NCI-H748 treated with DMSO at 0.1 percent for 48 hours (cell line): ENCODE measurements at places on chromosomes 11 and 22.
A peak's percentile ranks its signal among the peaks of the same experiment; 100 is the strongest.

DNA sequence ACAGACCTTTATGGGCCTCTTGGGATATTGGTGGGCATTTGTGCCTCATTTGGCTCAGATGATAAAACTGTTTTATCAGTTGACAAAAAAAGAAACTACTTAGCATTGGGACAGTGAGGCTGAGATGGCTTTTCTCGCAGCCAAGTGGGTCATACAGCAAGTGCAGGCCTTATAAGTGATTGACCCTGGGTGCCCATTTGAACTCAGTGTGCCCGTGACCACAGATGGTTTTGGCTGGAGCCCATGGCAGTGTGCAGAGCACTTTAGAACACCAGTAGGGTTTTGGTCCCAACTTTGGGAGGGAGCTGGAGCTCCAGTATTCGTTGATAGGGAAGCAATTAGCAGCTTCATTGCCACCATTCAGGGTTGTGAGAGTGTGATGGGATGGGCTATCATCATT lies 404.5 kb upstream of the LARGE1 start:
- no peak for DNase-seq

GRCh38 chr22:37063431-37064420 lies 12.2 kb downstream of the KCTD17 start:
- DNase-seq, result no peak

DNA sequence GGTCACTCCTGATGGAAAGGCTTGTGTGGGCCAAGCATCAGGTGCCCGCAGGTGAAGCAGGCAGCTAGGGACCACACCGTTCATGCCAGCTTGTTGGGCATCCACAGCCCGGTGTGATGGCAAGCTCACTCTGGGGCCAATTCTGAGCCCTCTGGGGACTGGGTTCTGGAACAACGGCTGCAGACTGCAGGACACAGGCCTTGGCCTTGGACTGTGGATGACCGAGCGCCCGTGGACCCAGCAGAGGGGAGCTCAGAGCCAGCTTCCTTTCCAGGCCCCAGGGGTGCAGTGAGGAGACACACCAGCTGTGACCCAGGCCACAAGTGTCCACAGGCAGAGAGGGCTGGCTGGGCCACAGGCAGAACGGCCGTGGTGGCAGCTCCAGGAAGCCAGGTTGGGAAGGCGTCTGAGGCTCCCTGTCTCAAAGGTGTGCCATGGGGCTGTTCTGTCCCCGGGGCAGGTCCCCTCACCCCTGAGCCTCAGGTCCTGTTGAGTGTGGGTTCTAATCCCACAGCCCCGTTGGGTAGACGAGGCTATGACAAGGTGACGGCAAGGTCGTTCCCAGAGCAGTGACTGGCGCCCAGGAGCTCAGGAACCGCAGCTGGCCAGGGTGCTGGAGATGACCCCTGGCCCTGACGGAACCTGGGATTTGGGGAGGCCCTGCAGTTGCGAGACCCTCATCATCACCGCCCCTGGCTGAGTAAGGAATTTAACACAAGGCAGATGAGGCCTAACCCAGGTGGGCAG lies 1079.4 kb downstream of the BRD1 start:
- no peak for DNase-seq

GRCh38 chr11:2300936-2301630 lies 635 bp downstream of the C11orf21 start:
- no peak for DNase-seq

- DNase-seq, result no peak
These were observed 300.9 kb upstream of the DDI1 start for GRCh38 chr11:103735497-103736032.

DNA sequence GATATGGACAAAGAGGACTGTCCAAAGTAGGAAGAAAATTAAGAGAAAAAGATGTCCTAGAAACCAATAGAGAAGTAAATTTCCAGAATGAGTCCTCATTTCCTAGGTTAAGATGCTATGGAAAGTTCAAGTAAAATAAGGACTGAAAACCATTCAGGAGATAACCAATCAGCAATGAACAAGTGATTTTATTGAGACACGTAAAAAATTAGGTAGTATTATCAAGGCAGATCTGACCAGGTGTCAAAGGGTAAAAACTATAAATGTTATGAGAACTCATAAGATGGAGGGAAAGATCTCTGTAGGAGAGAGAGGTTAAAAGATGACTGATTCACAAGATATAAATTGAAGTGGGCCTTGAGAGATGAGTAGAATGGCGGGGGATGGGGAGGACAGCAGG lies 50.2 kb downstream of the SPATA19 start:
- DNase-seq, result no peak

DNA sequence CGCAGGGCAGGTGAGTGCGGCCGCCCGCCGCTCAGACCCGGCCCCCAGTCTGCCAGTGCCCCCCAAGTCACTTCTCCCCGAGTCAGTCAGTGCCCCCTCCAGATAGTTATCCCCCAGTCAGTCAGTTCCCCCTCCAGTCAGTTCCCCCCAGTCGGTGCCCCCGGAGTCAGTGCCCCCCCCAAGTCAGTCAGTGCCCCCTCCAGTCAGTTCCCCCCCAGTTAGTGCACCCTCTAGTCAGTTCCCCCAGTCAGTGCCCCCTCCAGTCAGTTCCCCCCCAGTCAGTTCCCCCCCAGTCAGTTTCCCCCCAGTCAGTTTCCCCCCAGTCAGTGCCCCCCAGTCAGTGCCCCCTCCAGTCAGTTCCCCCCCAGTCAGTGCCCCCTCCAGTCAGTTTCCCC lies 411 bp downstream of the PPP6R2 start:
- DNase-seq, result no peak

DNA sequence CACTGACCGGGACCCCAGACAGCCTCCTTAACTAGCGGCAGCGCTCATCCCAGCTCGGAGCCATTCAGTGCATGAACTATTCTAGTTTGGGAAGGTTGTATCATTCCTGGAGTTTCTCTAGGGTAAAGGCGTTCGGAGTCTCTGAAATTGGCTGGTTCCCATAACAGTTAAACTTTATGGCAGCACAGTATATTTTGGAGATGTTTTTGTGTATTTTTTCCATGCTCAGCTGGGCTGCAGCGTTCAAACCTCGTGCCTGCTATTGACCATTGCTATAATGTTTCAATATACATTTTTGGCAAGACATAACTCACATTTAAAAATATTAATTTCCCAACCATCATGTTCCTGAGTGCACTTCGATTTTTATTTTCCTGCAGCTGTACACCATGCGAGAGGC lies 169.7 kb downstream of the ST3GAL4 start:
- no peak for DNase-seq

DNA sequence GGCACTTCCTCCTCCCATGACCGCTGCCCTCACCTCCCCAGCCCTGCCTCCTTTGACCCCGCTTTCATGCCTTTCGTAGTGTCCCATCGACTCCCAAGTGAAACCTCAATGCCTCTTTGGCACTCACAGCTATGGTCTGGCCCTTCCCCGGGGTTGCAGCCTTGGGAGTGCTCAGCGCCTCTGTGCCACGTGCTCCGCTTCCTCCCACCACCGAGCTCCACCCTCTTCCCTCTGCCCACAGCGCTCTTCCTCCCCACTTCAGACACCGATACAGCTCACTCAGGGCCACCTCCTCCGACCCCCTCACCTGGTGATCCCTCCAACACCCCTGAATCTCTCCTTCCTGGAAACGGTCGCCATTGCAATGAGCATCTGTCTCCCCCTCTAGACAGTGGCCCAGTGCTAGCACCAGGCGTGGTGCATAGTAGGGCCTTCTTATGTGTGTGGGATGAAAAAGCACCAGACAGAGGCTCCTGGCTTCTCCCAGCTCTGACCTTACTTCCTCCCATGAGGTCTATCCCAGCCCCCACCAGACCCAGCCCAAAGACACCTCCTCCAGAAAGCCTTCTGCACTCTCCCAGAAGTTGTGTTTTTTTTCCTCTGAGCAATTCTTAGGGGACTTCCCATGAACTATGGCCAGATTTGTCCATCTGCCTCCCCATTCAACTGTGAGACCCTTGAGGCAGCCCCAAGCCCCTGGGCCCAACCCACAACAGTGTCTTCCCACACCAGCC lies 16.4 kb upstream of the SCGB1A1 start:
- DNase-seq, result no peak

- DNase-seq, result no peak
These were observed 1.9 kb downstream of the TIRAP start for GRCh38 chr11:126284829-126285228.

DNA sequence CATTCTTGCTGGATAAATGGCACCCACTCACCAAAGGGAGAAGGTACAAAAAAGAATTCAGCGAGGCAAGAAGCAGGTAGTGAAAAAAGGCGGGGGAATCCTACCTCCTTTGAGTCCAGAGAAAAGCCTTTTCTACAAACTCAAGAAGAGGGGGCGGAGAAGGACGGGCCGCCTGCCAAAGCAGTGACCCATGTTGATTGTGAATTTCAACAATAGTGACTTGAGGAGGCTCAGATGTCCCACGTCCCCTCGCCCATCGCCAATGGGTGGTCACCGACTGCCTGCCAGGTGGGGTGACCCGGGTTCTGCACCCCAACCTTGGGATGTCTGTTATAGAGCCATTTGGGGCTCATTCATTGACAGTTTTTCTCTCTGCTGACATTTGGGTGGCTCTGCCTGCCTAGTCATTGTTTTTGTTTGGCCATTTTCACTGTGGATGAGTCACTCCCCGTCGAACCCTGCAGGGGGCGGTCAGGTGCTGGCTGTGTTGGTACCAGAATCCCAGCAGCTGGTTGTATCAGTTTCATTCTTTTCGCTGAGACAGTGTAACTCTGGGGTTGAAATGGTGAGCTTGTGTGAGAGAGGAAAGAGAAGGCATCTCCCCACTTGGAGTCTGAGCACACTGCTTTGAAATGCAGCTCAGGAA lies 163.4 kb upstream of the NCAM1 start:
- peak; percentile 3 for DNase-seq

DNA sequence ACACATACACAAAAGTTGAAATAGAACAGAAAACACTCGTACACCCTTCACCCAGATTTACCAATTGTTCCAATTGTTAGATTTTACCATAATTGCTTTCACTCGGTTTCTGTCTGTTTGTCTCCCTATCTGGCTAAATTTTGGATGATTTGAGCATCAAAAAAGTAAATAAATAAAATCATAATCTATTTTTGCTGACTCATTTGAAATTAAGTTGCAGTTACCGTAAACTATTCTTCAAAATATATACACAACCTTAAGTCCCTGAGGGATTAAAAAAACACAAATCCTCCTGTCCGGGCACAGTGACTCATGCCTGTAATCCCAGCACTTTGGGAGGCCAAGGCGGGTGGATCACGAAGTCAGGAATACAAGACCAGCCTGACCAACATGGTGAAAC lies 81.3 kb upstream of the SYT9 start:
- no peak for DNase-seq

- no peak for DNase-seq
These were observed 217.7 kb upstream of the CTSC start for GRCh38 chr11:88555018-88555828.

DNA sequence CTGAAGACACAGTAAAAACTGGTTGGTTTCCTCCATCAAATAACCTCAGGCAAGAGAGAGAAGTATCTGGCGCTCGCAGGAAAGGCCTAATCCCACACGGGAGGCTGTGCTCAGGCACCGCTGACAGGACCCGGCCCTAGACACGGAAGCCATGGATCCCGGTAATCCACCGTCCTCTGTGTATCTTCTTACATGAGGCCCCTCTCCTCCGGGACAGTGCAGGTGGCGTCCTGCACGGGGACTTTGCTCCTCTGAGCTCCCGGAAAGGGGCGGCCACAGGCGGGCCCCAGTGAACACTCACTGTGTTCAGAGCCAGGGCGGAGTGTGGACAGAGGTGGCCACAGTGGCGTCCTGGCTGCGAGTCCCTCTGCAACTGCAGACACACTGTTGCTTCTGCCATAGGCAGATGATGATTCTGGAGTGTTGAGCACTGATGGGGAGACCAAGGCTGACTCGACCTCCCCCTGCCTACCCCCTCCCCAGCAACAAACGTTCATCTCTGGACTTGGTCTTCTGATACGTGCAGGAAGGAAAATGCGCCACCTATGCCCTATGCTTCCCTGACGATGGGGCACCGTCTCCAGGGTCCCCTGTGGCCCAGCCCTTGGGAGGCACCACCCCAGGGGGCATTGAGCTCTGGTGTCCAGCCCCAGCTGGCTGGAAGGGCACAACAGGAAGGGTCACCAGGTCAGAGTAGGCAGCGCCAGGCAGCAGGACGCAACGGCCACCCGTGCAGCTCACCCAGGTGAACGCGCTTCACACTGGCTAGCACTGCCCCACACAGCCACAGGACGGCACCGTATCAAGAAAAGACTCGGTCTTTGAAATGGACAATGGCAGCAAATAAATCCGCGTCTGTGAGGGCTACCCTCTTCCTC lies 95.7 kb downstream of the TRMU start:
- no peak for DNase-seq

GRCh38 chr11:69985641-69986439 lies 92.3 kb upstream of the ANO1 start:
- no peak for DNase-seq

DNA sequence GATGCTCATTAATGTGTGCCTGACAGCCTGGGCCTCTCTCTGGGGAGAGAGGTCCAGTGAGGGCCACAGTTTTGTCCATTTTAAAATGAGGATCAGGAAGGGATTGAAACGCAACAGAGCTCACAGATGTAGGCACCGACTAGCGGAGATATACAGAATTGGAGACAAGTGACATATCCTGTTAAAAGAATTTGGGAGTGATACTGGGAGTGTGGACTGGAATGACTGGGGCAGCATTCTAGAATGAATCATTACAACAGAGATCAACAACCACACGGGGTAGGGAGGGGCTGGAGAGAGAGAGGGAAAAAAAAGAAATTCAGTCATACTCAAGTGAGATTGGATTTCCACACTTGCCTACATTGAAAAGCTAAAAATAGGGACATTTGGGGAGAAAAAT lies 2.5 kb upstream of the NCAM1 start:
- DNase-seq, result no peak

DNA sequence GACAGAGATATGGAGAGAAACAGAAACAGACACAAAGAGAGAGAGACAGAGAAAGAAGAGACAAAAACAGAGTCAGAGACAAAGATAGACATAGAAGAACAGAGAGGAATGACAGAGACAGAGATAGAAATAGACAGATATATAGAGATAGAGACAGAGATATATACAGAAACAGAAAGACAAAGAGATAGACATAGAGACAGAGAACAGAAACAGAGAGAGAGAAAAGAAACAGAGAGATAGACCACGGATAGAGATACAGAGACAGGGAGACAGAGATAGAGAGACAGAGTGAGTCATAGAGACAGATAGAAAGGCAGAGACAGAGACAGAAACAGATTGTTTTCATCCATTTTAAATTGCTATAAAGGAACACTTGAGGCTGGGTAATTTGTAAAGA lies 12.3 kb upstream of the MPEG1 start:
- DNase-seq, result no peak

DNA sequence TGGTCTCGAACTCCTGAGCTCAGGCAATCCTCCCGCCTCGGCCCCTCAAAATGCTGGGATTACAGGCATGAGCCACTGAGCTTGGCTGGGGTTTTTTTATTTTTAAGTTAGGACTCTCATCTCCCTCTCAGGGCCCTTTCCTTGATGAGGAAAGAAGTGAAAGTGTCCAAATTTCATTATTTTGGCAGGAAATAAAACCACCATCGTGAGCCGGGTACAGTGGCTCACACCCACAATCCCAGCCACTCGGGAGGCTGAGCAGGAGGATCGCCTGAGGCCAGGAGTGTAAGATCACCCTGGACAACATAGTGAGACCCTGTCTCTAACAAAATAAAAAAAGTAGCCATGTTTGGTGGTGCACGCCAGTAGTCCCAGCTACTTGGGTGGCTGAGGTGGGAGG lies 99.4 kb downstream of the FBXO7 start:
- DNase-seq, result no peak

GRCh38 chr22:30178181-30179126 lies 68.1 kb downstream of the LIF start:
- DNase-seq, result no peak

GRCh38 chr11:65858681-65859087 lies 704 bp upstream of the CFL1 start:
- no peak for DNase-seq
